ENCODE measurements at places on chromosomes 2 and 18. TPM values are rescaled to one million over a fixed set of nuclear protein-coding genes. Genes with fewer than 3 reads are reported as not detected.

GYPC gene
- 25.4 TPM for total RNA-seq

NT5C1B gene
- not detected for total RNA-seq

TEKT4 gene
- total RNA-seq, result 2.5 TPM

MEMO1 gene
- total RNA-seq, result 76.1 TPM

PASK gene
- 14.3 TPM for total RNA-seq

SKOR2 gene
- total RNA-seq, result 0.23 TPM

PJVK gene
- total RNA-seq, result 3.9 TPM

CD28 gene
- total RNA-seq, result 0.69 TPM

ITGA4 gene
- total RNA-seq, result 5.3 TPM

ARHGAP15 gene
- total RNA-seq, result 3.2 TPM

IL36G gene
- not detected for total RNA-seq

STEAP3 gene
- total RNA-seq, result 1.8 TPM

CNNM4 gene
- 8.1 TPM for total RNA-seq

MOGAT1 gene
- total RNA-seq, result not detected

RHOB gene
- 208 TPM for total RNA-seq

FZD7 gene
- total RNA-seq, result 7.4 TPM

SDC1 gene
- 17.1 TPM for total RNA-seq

HAAO gene
- total RNA-seq, result 1.4 TPM

DNAH7 gene
- total RNA-seq, result 21.7 TPM

LPIN2 gene
- total RNA-seq, result 58.8 TPM

RAX gene
- total RNA-seq, result 0.23 TPM

RGPD8 gene
- 42.9 TPM for total RNA-seq

GALNT14 gene
- 20.5 TPM for total RNA-seq

CPO gene
- not detected for total RNA-seq

KLHL41 gene
- total RNA-seq, result 3.9 TPM

SP9 gene
- 14.5 TPM for total RNA-seq

ST8SIA5 gene
- 7.8 TPM for total RNA-seq

ACOXL gene
- 0.23 TPM for total RNA-seq

CREG2 gene
- 47.1 TPM for total RNA-seq

FBXO41 gene
- 37.6 TPM for total RNA-seq

EFR3B gene
- total RNA-seq, result 72.9 TPM

KRTCAP3 gene
- 0.46 TPM for total RNA-seq

TRIM43 gene
- not detected for total RNA-seq

HSPD1 gene
- 210 TPM for total RNA-seq

ACADL gene
- total RNA-seq, result 4.8 TPM

CKAP2L gene
- 4.2 TPM for total RNA-seq

MLPH gene
- total RNA-seq, result 0.69 TPM

EVX2 gene
- total RNA-seq, result not detected

SLC4A3 gene
- 50.5 TPM for total RNA-seq

AGXT gene
- total RNA-seq, result not detected

TANK gene
- 63.4 TPM for total RNA-seq

CCL20 gene
- not detected for total RNA-seq

NEUROD1 gene
- 0.69 TPM for total RNA-seq

REG1B gene
- total RNA-seq, result not detected

LRATD1 gene
- 63.2 TPM for total RNA-seq

IGFBP5 gene
- 59.3 TPM for total RNA-seq

SERPINB5 gene
- 0.46 TPM for total RNA-seq

LYG1 gene
- 0.46 TPM for total RNA-seq

NAT8 gene
- total RNA-seq, result not detected

DPYSL5 gene
- total RNA-seq, result 181 TPM

CCDC85A gene
- 38.1 TPM for total RNA-seq

Data from diencephalon (tissue), 1 donor.